ELR (cell line): ENCODE measurements at places on chromosomes 5 and 9.

DNA sequence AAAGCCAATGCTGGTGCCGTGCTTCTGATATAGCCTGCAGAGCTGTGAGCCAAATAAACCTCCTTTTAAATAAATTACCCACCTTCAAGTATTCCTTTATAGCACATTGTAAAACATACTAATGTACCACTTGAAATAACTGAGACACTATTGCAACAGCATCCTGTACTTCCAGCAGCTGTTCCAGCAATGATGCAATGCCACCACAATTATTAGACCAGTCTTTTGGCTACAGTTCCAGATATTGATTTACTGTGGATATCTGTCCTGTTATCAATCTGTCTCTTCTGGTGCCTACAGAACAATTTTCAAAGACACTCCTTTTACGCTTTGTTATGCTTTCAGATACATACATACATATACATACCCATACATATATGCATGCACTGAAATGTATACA is 567.9 kb downstream of the TAF11L14 start:
- DNase-seq: no peak

DNA sequence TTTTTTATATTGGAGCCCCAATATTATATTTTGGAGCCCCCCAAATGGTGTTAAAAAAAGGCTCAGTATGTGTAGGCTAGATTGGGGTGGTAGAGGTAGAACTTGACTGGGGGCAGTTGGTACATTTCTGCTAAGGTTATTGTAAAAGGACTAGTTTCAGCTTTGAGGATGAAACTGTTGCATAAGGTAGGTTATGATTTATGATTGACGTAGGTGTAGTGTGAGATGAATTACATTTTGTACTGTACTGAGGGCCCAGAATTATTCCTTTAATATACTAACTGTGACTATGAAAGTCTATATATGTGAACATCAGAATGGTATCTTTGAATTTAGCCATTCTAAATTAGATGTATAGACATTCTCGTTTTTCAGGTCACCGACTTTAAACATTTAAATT is 3.6 kb downstream of the RIC1 start:
- DNase-seq: no peak

DNA sequence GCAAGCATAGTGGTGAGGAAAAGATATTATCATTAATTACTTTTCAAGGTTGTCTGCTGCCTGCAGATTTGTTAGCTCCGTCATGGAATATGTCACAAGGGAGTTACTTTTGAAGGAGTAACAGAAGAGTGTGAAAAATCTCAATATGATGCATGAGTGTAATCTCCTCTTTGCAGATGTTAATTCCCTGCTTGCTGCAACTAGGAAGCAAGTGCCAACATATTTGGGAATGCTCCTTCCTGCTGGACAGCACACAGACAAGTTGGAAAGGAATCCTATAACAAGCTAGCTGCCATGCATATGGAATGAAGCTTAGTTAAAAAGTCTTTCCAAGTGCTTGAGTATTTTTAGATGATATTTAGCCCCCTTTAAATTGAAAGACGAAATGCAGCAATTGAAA is 2023.6 kb upstream of the CDH6 start:
- DNase-seq: no peak

GRCh38 chr5:95280401-95281095 is 4.3 kb downstream of the MCTP1 start:
- no peak for DNase-seq

DNA sequence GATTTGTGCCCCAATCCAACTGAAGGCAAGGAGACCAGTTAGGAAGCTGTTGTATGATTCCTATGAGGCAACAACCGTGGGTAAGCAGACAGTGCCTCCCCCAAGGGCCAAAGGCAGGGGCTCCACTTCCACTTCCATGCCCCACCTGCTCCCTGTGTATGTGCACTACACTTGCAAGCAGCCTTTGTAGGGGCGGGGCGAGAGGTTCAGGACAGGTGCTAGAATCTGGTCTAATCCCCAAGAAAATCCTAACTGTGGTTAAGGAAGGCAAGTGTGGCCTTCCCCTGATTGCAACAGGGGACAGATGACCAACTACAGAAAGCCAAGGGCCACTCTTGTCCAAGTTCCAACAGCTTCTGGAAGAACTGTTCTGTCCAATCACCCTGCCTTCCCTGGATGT is 41.7 kb downstream of the B4GALT1 start:
- no peak for DNase-seq
